ENCODE measurements at places on chromosomes 1 and 21.

DNA sequence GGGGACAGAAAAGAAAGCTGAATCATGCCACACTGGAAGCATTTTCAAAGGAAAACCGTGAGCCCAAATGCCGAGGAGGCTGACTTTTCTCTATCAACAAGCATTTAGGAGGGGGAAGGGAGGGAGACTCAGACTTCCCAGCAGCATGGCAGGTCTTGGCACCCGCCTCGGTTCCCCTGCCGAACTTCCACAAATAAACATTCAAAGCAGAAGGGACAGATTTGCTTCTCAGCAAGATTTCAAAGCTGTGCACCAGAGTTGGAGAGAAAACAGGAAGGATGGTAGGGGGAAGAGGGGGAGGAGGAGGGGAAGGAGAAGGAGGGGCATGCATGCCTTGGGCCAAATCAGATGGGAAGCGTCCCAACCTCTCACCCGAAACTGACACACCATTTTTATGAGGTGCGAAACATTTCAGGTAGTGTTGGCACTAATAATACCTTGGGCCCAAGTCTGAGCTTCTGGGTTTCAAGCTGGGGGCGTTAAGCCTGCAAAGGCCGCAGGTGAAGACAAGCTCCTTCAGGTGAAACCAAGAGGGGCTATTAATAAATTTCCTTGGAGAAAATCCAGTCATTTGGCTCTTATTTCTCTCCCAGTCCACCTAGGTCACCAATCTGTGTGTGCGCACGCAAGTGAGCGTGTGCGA, 26.4 kb downstream of the ABCA4 start:
- peak; percentile 50 for DNase-seq

- DNase-seq = no peak
Observed at GRCh38 chr1:88552226-88552625, 131.8 kb upstream of the PKN2 start.

- no peak for DNase-seq
Observed at GRCh38 chr1:31460027-31460426, 47.0 kb downstream of the SERINC2 start.

- no peak for DNase-seq
Observed at GRCh38 chr1:204376465-204376864, 16.7 kb upstream of the PLEKHA6 start.

DNA sequence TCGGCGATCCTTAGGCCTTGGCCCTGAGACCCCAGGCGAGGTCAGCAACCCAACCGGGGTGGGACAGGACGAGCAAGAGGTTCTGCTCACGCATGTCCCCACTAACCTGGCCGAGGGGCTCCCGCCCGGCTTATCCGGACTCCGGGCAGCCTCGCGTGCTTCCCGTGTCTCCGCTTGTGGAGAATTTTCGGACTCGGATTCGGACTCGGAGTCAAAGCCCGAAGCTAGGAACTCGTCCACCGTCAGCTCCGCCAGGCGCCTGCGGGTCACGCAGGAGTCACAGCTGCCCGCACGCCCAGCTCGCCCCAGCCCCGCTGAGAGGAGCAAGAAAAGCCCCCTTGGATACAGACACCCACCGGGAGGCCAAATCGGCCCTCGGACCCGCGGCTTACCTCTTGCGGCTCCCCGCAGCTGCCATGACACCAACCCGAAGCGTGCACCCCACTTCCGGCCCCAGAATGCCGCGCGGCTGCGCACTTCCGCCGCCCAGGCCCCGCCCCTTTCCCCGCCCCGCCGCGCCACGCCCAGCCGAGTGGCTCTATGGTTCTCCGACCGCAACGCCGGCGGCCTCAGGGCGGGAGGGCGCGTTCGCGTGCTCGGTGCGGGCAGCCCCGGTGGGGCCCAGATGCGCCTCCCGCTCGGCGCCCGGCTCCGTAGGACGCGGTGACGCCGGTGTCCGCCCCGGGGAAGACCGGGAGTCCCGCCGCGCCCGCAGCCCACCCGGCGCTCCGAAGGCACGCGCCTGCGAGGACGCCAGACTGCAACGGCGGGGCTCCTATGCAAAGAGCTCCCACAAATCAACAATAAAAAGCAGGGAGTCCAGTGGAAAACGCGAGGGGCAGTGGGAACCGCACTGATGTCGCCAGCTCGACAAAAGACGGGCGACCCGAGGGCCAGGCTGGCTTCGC, at the start of gene NOC2L:
NOC2L (minus strand) TSS at position 434 of the 908 bp plus-strand sequence; CDS start at position 418, 16 bp downstream.
- DNase-seq = peak; percentile 90

- DNase-seq = no peak
Observed at GRCh38 chr1:54109129-54110090, 43.4 kb downstream of the CDCP2 start.

DNA sequence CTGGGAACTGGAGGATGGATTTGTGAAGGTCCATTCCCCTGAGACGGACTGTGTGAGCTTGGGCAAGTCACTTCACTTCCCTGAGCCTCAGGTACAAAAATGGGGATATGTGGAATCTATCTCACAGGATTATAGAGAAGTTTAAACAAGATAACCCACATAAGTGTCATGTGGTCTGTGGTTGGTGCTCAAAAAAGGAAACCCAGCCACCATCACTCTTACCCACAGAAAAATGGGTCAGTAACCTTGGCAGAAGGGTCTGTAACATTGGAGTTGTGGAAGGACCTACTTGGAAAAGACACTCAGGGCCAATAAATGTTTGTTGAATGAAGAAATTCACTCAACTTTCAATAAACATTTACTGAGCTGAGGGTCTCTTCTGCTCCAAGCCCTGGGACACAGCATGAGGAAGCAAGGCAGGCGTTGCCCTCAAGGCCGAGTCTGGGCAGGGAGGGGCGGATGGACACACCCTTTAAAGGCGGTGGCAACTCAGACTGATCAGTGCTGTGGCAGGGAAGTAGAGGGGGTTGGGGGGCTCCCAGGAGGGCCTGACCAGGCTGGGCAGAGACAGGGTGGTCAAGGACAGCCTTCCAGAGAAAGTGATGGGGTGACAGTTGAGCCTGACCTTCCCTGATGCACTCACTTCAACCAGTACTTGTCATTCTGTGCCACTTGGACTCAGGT, 66.7 kb upstream of the ACOT11 start:
- no peak for DNase-seq
